ENCODE measurements at places on chromosomes 4 and X.

- no peak for DNase-seq
These were observed 43.0 kb downstream of the AMELX start for GRCh38 chrX:11336201-11336600.

DNA sequence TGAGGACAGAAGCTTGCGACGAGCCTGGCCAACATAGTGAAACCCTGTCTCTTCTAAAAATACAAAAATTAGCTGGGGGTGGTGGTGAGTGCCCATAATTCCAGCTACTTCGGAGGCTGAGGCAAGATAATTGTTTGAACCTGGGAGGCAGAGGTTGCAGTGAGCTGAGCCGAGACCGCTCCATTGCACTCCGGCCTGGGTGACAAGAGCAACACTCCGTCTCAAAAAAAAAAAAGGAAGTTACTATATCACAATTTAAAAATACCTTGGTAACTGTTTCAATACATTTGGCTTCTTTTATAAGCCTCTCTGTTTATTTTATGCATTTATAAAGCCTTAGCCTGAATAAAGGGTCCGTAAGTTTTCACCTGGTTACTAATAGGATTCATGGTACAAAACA is 46.6 kb upstream of the CHRNA9 start:
- DNase-seq: no peak

- DNase-seq: peak; percentile 96
These were observed 5.6 kb downstream of the FLNA start for GRCh38 chrX:154368630-154369448.

DNA sequence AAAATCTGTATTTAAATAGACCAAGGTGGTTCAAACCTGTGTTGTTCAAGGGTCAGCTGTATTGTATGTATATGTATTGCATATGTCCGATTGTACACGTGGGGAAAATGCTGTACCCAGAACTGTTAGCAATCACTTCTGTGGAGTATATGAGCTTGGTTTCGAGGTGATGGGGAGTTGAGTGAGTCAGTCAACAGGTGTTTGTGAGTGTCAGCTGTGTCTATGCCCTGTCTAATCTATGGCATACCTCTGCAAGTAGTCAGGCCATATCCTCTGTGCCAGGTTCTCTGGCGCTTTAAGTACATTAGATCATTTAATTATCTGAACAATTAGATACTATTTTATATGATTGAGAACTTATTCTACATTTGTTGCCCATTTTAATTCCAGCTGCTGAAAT is 7.4 kb downstream of the ZRSR2 start:
- DNase-seq: no peak

GRCh38 chr4:21181716-21182115 is 481.5 kb downstream of the PACRGL start:
- DNase-seq: no peak

DNA sequence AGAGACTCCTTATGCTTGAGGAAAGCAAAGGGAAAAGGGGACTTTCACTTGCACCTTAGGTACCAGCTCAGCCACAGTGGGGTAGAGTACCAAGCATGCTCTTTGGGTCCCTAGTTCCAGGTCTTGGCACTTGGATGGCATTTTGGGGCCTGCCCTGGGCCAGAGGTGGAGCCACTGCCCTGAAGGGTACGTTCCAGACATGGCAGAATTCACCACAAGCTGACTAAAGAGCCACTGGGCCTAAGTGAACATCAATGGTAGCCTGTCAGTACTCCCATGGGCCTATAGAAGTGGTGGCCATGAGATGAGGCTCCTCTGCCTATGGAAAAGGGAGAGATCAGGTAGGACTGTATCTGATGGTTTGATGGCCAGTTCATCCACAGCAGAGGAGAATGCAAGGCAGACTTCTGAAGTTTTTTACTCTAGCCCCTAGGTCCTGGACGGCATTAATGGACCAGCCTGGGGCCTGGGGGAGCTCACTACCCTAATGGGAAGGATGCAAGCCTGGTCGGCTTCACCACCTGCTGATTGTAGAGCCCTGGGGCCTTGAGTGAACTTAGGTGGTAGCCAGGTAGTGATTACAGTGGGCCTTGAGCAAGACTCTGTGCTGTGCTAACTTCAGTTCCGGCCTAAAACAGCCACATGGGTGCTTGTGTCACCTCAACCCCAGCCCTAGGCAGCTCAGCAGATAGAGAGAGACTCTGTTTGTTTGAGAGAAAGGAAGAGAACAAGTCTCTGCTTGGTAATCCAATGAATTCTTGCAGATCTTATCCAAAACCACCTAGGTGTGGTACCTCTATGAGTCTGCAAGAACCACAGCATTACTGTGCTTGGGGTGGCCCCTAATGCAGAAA is 19.8 kb upstream of the HSFX4 start:
- no peak for DNase-seq

GRCh38 chr4:107258359-107258758 is 222.2 kb upstream of the DKK2 start:
- DNase-seq: no peak

GRCh38 chr4:8831221-8832112 is 40.2 kb downstream of the HMX1 start:
- no peak for DNase-seq

DNA sequence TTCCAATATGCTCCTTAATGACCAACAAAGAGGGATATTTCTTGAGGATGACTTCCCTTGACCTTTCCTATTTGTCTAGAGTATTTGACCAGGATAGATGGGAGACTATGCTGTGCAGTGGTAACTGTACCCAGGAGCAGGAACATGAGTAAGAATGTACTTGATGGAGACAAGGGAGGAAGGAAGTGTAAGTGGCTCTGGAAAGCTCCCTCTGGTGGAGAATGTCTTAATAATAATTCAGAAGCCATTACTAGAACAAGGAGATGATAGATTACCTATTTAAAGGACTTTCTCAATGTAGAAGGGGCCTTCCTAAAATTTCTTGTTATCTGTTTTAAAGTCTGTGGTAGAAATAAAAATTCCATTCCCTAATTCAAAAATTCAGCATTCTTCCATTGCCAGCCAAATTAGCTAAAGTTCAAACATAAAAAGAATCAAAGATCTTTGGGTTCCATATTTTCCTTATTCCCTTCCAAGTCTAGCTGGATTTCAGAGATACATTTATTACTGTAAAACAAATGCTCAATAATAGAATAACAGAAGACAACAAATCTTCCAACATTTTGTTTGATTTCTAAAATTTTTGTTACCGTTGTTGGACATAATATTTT is 83.8 kb downstream of the GRID2 start:
- peak; percentile 50 for DNase-seq

DNA sequence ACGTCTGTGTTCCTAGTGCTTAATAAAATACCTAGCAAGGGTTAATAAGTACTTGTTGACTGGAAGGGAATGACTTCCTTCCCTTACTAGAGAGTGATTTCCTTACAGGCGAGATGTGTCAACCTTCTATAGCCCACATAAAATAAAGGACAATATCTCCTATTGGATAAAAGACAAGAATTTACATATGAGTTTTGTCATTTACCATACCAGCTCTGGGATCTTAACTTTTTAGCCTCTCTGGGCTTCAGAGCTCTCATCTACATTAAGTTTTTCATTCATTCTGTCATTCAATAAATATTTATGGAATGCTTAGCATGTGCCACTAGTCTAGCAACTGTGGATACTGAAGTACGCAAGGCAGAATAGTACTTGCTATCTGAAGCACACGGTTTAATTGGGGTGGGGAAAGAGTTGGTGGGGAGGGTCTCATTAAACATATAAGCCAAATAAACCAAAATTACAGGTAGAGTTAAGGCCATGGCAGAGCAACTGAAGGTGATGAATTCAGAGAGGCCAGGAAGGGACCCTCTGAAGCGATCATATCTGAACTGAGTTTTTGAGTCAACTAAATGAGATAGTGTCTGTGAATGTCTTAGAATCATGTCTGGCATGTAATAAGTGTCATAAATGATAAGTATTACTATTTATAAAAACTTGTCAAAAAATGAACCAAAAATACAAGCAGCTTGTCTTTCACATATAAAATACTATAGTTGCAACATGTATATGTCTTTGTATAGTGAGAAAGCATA is 91.6 kb upstream of the BMP2K start:
- no peak for DNase-seq

- DNase-seq: no peak
These were observed 223.0 kb upstream of the EPHA5 start for GRCh38 chr4:65893271-65893670.

GRCh38 chr4:123235431-123235830 is 161.2 kb upstream of the SPRY1 start:
- no peak for DNase-seq

All from suppressor macrophage treated with lipopolysaccharide for 1 hour (primary cell).